ENCODE measurements at places on chromosomes 6 and 20.

- DNase-seq = no peak
These were observed 60.8 kb downstream of the CD24 start for GRCh38 chr6:106913676-106914280.

GRCh38 chr20:37598575-37599342, 71.1 kb upstream of the BLCAP start:
- DNase-seq = peak; percentile 4

GRCh38 chr20:35166242-35166830, 5.5 kb upstream of the PROCR start:
- no peak for DNase-seq

GRCh38 chr6:163991321-163991720, 576.8 kb downstream of the QKI start:
- DNase-seq = no peak

GRCh38 chr20:50408526-50409364, 101.4 kb upstream of the PTPN1 start:
- DNase-seq = no peak
